ENCODE measurements at places on chromosomes 5 and 9.

- no peak for DNase-seq
These were observed 9.9 kb downstream of the BTNL9 start for GRCh38 chr5:181050016-181050415.

GRCh38 chr9:123302348-123303214, 34.2 kb upstream of the STRBP start:
- DNase-seq: no peak

DNA sequence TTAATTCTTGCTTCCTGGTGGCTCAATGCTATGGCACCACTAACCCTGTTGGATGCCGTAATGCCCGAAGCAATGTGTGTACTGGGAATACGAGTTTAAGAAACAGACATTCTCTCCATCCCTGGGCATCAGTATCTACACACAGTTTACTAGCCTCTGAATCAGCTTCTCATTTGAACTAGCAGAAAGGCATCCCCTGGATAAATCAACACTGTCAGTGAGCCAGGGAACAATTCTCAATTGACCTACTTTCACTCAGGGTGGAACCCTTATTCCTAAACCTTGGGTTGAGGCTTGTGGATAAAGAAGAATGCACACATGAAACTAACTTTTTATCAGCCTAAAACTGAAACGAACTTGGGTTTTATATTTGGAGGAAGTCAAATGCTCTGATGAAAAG, 331.0 kb downstream of the GADD45G start:
- DNase-seq: no peak

DNA sequence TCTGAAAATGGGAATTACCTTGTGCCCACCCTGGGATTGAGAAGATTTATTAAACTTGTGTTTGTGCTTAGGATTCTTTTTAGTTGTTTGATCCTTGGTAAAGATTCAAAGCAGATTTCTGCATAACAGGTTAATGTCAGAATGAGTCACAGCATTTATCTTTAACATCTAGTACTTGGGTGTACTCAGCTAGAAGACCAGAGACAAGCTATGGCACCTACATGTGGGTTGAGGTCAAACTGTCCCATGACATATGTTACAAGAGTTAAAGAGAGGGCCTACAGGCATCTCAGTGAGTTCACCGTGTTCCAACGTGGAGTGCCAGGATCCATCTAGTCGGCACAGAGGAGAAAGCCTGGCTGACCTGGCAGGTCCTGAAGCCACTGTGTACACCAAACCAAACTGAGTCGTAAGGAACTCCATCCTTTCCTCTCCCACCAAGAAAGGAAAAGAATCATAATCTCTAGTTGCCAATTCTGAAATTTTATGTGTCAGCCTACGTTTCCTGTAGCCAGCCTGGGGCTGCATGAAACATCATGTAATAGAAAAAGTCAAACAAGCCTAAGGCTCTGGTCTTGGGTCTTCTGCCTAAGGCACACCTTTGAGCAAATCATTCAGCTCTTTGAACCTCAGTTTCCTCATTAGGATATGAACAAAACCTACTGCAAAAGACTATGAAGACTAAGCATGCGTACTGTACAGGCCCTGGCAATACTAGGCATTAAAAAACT, 73.7 kb downstream of the RCL1 start:
- DNase-seq: no peak

DNA sequence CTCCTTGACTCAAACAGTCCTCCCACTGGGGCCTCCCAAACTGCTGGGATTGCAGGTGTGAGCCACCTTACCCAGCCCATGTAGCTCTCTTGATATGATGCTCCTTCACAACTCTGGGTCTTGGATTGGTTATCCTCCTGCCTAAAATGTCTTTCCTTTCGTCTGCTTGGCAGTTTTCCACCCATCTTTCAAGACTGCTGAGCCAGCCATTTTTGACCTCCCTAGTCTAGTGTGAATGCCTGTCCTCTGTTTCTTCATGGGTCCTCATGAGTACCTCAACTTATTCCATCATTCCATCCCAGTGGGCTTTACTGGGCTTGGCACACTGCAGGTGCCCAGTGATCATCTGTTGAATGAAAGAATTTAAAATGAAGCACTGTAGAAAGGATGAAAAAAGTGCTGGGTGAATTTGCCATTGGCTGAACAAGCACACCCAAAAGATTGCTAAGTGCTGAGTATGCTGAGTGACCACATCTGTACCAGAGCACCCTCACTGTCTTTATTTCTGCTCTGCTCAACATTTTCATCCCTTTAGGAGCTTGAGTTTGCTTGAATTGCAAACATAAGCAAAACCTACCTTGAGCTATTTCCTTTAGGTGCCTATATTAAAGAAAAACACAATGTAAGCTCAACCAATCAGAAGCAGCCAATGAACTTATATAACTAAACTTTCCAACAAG, 84.8 kb upstream of the FAM169A start:
- DNase-seq: no peak

DNA sequence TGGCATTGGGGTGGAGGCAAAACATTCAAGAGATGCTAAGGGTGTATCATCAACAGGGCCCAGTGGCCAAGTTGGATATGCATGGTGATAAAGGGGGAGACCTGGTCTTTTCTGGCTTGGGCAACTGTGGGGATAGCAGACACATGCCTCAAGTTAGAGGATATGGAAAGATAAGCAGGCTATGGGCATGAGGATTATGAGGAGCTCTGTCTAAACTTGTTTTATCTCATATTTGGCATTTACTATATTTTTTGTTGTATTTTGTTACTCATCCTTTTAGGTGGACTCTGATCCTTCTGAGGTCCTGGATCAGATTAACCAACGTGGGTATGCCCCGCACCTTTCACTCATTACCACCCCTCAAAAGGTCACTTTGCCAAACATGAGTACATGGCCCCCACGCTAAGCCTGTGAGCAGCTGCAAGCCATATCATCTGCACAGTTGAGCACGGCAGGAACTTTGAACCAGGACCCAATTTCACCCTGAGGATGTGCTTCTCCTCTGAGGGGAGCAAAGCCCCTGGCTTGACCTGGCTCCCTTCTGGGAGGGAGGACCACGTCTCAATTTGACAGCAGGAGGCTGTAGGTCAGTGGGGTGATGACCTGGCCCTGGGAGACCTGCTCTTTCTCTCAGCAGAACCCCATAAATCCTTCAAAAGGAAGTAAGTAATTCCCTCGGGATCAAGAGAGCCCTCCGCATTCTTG, 71.1 kb upstream of the CD180 start:
- DNase-seq: no peak

GRCh38 chr5:147921136-147921535, 14.8 kb upstream of the C5orf46 start:
- DNase-seq: no peak

- no peak for DNase-seq
These were observed 151.1 kb upstream of the CCDC152 start for GRCh38 chr5:42605490-42605889.

DNA sequence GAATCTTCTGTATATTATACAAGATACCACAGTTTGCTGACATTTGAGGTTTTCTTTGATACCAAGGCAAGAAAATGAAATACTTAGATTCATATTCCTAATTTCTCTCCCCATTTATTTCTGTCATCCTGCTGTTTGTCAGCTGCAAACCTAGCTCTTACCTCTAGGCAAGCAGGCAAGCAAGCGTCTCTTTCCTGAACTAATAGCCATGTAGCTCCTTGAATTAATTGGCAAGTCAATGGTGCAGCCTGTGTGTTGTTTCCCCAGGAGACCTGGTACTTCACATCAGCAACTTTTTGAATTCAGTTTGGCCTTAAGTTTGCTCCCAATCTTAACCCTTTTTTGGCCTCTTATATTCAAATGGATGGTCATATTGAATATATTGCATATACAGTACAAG, 573.6 kb upstream of the ARRDC3 start:
- no peak for DNase-seq

GRCh38 chr9:25804856-25805255, 126.6 kb upstream of the TUSC1 start:
- no peak for DNase-seq

- no peak for DNase-seq
These were observed 512.2 kb upstream of the ZNF608 start for GRCh38 chr5:125258615-125259014.

- no peak for DNase-seq
These were observed 115.8 kb upstream of the SLIT3 start for GRCh38 chr5:169416583-169417196.

DNA sequence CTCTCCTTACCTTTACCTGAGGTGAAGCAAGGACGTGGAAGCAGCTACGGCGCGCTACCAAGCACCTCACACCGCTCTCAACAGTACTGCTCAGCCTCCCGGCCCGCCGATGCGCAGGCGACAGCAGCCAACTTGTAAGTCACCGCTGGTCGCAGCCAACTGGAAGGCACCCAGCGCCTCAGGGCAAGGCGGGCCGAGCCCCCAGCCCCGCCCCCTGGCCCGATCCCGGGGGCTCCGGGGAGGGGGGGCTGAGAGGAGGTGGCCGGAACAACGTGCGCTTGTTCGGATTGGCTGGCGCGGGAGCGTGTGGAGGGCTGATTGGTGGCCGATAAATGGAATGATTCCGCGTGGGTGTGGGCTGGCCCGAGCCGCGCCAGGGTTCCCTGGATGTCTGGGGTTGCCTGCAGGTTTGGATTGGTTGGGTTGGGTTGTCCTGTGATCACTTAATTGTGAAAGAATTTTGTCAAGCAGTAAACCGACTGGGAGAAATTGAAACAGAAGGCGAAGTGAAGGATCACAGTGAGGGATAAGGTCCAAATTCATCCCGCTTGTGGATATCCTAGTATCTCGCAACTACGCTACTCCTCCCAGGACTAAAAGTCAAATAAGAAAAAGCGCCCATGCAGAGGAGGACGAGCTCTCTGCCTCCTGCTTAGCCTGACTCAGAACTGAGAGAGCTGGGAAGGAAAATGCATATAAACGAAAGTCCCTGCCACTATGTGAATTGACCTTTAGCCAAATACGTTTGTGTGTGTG, at the start of gene STARD4:
STARD4 (minus strand) TSS at position 161 of the 756 bp plus-strand sequence. CDS start 5,102 bp downstream, outside the sequence.
- peak; percentile 75 for DNase-seq

GRCh38 chr5:87393331-87393730, 19.4 kb downstream of the CCNH start:
- DNase-seq: no peak

- no peak for DNase-seq
These were observed 203.0 kb downstream of the KDM4C start for GRCh38 chr9:6960777-6961176.

DNA sequence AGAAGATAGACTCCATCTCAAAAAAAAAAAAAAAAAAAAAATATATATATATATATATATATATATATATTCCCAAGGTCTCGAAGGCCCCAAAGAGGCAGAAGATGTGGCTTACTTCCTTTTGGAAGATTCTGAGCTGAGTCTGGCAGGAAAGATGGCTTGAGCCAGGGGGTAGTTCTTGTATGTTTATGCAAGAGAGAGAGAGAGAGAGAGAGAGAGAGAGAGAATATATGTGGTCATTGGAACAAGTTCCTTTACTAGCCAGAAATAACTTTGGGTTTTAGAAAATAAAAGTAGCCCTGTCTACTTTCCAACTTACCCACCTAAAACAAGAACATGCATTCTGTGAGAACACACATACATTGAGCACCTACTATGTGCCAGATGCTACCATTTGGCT, 17.6 kb downstream of the NCS1 start:
- no peak for DNase-seq

GRCh38 chr5:127562252-127562651, 44.8 kb downstream of the PRRC1 start:
- no peak for DNase-seq

DNA sequence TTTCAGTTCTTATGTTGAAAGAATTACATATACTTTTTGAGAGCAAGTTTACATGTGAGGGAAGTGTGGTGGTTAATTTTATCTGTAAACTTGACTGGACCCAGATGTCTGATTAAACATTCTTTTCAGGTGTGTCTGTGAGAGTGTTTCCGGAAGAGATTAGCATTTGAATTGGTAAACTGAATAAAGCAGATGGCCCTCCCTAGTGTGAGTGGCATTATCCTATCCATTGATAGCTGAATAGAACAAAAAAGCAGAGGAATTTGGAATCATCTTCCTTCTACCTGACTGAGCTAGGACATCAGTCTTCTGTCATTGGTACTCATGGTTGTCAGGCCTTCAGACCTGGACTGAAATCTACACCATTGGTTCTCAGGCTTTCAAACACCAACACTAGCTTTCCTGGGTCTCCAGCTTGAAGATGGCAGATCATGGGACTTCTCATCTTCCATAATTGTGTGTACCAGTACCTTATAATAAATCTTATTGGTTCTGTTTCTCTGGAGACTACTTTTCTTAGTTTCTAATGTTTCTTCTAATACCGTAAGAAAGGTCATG, 36.6 kb downstream of the NREP start:
- no peak for DNase-seq

GRCh38 chr9:78326564-78326963, 29.6 kb downstream of the PSAT1 start:
- DNase-seq: no peak

DNA sequence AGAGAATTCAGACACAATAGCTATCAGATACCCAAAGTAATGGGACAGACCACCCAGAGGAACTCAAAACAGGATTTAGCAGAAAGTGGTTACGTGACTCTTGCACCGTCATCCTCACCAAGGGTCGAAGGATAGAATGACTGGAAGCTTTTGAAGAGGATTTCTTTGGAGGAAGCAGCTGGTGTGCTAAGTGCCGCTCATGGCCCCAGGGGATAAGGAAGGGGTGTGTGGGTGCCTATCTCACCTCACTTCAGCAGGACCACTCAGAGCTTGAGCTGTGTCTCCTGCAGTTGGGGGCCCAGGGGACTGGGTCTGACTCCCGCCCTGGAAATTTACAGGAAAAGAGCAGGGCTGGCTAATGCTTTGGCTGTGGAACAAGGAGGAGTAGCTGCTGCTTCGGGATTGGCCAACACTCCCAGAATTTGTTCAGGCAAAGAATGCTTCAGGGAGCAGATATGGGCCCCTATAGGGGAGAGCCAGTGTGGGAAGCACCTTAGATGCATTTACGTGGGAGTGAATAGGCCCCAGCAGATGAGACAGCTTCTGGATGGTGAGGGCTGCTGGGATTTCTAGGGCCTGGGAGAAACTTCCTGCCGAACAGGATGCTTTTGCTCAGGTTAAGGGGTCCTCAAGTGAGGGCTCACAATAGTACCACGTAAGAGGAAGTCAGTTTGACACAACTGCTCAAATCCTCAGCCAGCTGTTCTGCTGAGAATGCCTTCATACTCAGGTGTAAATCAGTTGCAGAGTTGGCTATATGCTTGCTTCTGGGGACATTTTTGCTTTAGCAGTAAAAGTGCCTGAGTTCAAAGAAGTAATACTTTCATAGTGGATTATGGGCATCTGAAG, 29.1 kb upstream of the TOMM5 start:
- DNase-seq: no peak

DNA sequence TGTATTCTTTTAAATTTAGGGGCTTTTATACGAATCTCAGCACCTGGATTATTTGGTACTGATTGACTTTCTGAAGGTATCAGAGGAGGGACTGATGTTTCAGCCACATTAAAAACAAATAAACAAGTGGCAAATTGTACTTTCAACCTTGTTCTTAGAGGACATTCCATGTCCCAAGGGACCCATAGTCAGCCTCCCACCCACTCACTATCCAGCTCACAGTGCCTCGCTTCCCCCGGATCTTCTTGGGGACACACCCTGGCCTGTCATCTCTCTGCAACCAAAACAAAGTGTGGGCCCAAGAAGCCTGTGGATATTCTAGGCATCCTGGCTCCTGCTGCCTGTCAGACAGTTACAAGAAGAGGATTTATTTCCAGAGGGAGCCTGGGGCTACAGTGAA, 8.8 kb upstream of the BOD1 start:
- DNase-seq: no peak

Measured in stimulated activated CD4-positive, alpha-beta T cell treated with anti-CD3 and anti-CD28 coated beads, TNF-alpha, amount 100 ng/mL, for 1 hour (primary cell).